ENCODE measurements at places on chromosomes 5 and 9.

- DNase-seq, result no peak
Measured at GRCh38 chr9:20406344-20406743, 216.0 kb downstream of the MLLT3 start.

- no peak for DNase-seq
Measured at GRCh38 chr5:56479126-56479525, 246.0 kb upstream of the ANKRD55 start.

GRCh38 chr5:141590127-141590526 lies 28.7 kb downstream of the DIAPH1 start:
- DNase-seq, result no peak

DNA sequence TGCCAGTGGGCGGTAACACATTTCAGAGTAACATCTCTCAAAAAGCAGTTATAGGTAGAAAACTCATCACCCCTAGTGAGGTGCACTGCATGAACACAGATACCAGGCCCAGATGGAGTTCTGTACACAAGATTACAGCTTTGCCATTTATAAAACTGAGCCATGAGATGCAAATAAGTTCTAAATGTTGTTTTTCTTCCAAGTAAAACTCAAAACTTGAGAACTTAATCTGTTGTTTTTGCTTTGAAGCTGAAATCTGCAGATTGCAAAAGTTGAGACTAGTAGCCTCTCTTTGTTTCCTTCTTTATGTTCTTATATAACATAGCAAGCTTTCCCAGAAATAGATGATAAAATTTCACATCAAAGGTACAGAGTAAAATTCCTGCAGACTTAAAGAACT lies 434.1 kb downstream of the PLK2 start:
- DNase-seq, result no peak

DNA sequence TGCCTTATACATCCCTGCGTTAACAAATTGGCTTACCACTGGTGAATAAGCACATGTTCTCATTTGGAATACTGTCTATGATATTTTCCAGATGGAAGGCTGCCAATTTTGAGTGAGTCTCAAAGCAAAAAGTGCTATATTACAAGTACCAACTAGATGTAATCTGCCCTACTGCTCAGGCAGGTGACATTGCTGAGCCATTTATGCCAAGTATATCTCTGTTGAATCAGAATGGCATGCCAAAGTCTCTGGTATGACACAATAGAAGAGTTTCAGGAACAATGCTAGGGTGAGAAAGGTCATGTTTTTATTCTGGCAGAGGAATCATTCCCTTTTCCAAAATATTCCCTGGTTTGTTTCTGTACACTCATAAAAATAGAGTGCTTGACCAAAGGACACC lies 356.5 kb downstream of the CDH9 start:
- DNase-seq, result no peak

DNA sequence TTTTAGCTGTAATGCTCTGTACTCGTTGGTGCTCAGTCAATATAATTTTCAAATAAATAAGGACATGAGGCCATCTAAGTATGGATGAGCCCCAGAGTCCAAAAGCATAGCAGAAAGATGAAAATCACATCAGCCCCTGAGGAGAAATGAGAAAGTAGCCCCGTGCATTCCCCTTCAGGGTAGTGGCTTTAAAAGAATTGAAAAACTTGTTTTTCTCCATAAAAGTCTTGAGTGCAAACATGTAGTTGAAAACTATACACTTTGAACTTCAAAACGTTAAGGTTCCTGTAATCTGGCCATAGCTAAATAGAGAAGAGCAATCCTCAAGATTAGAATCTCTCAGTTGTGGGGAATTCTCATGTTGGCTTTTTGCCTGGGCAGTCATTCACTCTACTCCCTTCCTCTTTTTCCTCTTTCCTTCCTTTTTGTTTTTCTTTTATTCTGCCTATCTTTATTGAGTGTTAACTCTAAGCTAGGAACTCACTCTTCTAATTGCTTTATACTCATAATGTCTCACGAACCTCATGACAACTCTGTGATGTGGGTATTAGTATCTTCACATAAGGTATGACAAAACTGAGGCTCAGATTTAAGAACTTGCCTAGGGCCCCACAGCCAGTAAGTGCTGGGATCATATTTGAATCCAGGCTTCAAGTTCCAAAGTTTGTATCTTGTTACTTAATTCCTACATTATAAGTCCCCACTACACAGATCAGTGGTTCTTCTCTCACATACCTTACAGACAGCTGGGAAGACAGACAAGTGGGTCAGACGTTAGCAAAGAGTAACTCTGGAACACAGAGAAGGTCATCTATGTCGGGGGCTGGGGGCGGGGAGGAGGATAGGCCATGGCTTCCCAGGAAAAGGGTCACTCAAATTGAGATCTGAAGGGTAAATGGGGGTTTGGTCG lies 46.4 kb upstream of the ABCA1 start:
- no peak for DNase-seq

DNA sequence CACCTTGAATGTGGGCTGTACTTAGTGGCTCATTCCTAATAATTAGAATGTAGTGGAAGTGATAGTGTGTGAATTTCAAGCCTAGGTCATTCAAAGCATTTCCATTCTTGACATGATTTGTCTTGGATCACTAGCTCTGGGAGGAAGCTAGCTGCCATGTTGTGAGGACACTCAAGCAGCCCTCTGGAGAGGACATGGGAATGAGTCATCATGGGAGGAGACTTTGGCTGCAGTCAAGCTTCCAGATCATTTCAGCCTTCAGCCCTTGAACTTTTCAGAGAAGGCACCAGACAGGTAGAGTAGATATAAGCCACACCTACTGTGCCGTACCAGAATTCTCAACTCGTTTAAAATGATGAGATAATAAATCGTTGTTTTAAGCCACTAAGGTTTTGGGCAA lies 506.9 kb downstream of the ZNF608 start:
- peak; percentile 59 for DNase-seq

- peak; percentile 28 for DNase-seq
Measured at GRCh38 chr5:133753856-133754255, 141.5 kb upstream of the FSTL4 start.

- peak; percentile 4 for DNase-seq
Measured at GRCh38 chr9:117250610-117251215, 164.1 kb downstream of the ASTN2 start.

- DNase-seq, result no peak
Measured at GRCh38 chr9:82128011-82128696, 139.6 kb downstream of the SPATA31D1 start.

DNA sequence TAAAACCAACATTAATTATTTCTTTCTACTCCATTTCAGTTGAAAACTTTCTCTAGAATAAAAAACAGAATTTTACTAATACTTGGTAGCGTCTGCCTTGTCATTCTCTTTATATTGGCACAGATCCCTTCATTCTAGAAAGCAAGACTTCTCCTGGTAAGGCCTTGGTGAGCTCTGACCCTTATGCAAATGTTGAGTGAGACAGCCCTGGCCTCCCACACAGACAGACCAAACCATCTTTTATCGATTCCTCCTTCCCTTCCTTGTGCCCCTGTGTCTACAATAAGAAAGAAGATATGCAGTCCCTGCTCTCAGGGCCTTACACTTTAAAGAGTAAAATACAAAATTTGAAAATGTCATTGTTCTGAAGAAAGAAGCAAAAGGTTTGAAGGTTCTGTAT lies 262.2 kb downstream of the EFNA5 start:
- DNase-seq, result no peak

- DNase-seq, result no peak
Measured at GRCh38 chr5:169762338-169763095, 125.4 kb downstream of the DOCK2 start.

GRCh38 chr5:157947156-157947555 lies 88.2 kb upstream of the CLINT1 start:
- no peak for DNase-seq

GRCh38 chr5:35904443-35905132 lies 33.8 kb downstream of the CAPSL start:
- DNase-seq, result no peak

DNA sequence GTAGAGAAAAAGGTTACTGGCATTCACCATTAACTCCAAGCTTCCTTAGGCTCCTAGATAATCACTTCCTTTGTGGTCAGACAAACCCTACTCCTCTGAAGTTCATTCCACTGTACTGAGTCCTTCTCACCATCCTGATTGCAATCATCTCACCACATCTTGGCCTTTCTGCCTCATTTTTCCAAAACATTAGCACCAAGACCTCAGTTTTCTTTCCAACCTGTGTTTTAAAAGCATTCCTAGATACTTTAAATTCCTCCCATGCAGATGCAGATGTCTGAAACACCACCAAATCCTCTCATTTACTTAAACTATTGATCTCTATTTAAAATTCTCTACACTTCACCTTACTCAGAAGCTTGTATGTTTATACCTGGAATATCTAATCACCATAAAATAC lies 961.3 kb upstream of the CTNND2 start:
- DNase-seq, result no peak

GRCh38 chr9:21454149-21454548 lies 13.9 kb downstream of the IFNA1 start:
- no peak for DNase-seq

- no peak for DNase-seq
Measured at GRCh38 chr5:1090538-1090937, 21.3 kb downstream of the SLC12A7 start.

GRCh38 chr5:122311961-122312590 lies at the start of gene SNCAIP:
Gene SNCAIP, plus strand, starts transcription at chr5:122312237. Its CDS starts 78,898 bp downstream, at chr5:122391135.
- DNase-seq, result peak; percentile 78

GRCh38 chr5:133370036-133370831 lies 242.1 kb downstream of the FSTL4 start:
- DNase-seq, result peak; percentile 26

DNA sequence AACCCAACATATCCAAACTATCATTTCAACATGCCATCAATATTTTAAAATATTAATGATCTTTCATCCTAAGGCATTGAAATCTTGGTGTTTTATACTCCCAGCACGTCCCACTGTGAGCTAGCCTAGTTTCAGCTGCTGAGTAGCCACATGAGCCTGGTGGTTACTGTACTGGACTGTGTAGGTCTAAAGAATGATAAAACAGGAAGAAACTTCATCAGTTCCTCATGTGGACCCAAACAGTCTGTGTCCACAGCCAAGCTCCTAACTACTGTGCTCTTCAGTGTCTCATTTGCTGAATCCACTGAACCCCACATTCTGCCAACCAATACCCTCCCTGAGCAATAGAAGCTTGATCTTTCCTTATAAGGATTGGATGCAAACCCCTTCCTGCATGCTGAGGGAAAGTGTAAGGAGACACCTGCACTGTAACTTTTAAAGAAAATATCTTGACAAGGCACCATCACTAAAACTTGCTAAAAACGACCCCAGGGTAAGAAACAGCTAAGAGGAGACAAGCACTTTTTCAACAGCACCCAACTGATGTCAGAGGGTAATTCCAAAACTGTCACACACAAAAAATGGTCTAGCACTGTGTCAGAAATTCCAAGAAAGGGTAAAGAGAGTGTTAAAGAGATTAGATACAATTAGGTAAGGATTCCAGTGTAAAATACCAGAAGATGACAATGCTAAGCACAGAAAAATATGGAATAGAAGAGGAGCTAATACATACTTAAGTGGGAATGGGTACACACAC lies 126.9 kb downstream of the SPOCK1 start:
- no peak for DNase-seq

- DNase-seq, result no peak
Measured at GRCh38 chr5:177195307-177195952, 61.9 kb downstream of the NSD1 start.

- DNase-seq, result no peak
Measured at GRCh38 chr5:60492958-60493357, 207.0 kb downstream of the DEPDC1B start.

GRCh38 chr5:155049569-155050383 lies 36.2 kb downstream of the KIF4B start:
- peak; percentile 53 for DNase-seq

GRCh38 chr5:97364731-97365130 lies 181.7 kb upstream of the RIOK2 start:
- DNase-seq, result no peak

GRCh38 chr9:137055385-137056364 lies 1.8 kb upstream of the ENTPD2 start:
- no peak for DNase-seq

- DNase-seq, result no peak
Measured at GRCh38 chr9:84501587-84501986, 161.0 kb upstream of the SLC28A3 start.

DNA sequence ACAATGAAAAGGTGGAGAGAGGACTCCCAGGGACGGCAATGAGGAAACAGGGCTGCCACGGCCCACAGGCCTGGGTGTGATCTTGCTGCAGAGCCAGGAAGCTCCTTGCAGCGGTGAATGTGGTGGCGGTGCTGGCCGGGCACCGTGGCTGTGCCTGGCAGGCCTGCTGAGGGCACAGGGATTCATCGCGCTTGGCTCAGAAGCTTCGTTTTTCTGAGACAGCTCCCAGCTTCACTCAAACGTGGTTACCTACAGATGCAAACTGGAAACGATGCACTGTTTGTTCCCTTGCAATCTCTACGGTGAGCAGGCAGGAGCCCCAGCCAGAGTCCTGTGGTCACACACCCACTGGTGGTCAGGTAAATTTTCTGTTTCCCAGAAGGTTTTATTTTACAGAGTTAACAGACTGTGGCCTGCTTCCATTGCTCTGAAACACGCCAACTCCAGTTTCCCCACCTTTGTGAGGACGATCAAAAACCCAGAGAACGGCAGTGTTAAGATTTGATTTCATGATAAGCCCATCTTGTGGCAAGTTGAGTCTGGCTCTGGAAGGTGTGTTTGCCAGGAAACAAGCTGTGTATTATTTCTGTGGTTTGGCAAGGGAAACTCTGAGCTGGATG lies 183.9 kb downstream of the AUH start:
- no peak for DNase-seq

All from DMS53 (cell line).